Stimulated activated CD8-positive, alpha-beta memory T cell treated with anti-CD3 and anti-CD28 coated beads, Interleukin-15, amount 100 ng/mL, for 48 hours (primary cell): ENCODE measurements at places on chromosomes 13 and 19.

- DNase-seq = peak; percentile 28
These were observed 18.5 kb downstream of the PTPRS start for GRCh38 chr19:5321851-5322681.

DNA sequence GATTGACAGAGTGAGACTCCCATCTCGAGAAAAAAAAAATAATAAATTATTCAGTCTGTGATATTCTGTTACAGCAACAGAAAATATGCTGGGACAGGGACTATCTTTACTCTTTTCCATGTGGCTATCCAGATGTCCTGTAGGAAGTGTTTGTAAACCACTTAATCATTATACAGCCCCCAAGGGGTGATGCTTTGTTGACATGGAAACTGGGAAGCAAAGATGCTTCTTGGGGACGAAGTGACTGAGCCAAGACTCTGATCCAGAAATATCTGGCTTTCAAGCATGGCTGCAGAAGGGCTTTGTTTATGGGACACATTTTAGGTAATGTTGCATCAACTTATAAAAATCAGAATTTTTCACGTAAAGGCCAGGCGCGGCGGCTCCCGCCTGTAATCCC lies 5.4 kb downstream of the ZNF8 start:
- no peak for DNase-seq

- no peak for DNase-seq
These were observed 23.3 kb upstream of the SPART start for GRCh38 chr13:36369268-36370107.

DNA sequence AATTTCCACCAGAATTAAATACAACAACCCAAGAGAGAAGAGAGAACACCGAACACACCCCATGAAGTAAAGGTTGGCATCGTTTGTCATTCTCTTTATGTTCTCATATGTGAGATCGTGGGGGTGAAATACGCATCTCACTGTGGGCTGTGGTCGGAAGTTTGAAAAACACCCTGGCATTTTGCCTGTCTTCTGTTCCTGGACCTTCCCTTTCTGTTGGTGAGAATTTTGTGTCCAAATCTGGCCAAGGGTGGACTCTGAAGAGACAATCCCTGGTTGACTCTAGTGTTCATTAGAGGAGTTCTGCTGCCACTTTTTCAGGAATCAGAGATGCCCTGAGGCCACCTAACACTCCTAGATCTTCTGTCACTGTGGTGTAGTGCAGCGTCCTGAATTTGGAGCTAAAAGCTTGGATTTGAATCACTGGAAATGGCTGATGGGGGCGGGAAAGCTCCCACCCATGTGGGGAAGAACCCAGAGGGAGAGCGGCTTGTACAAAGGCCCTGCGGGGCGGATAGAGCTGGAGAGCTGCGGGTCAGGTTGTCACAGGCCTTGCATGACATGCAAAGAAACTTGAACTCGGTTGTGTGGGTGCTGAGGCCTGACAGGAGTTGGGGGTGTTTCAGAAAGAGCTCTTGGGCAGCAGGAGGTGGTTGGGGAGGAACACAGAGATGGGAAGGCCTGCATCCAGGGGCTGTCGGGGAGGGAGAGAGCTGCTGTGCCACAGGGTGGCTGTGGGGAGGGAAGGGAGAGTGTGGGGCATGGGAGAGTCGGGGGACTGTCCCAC lies 11.1 kb upstream of the SPATA13 start:
- DNase-seq = no peak

GRCh38 chr19:44745341-44745831 lies 3.1 kb upstream of the BCL3 start:
- no peak for DNase-seq

GRCh38 chr19:46461537-46461936 lies 9.8 kb downstream of the PNMA8A start:
- no peak for DNase-seq

DNA sequence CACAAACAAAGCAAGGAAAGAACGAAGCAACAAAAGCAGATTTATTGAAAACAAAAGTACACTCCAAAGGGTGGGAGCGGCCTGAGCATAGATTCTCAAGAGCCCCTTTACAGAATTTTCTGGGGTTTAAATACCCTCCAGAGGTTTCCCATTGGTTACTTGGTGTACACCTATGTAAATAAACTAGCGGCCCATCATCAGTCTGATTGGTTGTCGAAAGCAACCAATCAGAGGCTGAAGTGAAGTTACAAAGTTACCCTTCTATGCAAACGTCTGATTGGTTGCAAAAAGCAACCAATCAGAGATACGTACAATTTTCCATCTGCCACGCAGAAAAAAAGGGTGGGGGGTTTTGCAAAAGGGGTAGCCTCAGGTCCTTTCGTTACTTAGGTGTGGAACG lies 96.3 kb upstream of the UBAC2 start:
- no peak for DNase-seq

- no peak for DNase-seq
These were observed 112.2 kb downstream of the NDFIP2 start for GRCh38 chr13:79593121-79593520.

GRCh38 chr13:59404331-59404730 lies 759.4 kb downstream of the DIAPH3 start:
- DNase-seq = no peak

DNA sequence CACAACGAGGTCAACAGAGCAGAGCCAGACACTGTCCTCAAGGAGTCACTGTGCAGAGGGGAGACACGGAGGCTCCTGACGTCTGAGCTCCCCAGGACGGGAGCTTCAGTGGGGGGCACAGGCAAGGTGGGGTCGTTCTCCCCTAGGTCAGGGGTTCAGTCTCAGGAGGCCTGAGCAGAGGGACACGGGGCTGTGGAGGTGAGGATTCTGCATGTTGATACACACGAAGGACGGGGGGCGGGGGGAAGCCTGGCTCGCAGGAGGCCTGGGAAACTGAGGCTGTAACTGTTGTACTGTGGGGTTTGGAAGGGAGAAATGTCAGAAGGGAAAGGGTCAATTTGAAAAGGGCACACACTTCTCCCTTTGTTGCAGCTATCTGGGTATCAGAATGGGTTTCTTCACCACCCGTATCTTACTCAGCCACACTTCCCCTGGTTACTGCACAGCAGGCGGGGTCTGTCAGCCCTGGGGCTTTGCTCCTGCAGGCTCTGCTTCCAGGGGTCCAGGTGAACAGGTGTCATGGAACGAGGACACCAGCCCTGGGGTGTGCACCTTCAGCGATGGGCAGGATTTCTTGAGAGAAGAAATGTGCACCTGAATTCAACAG lies 748 bp upstream of the SIGLEC8 start:
- no peak for DNase-seq

GRCh38 chr13:39051157-39051556 lies 12.9 kb downstream of the NHLRC3 start:
- no peak for DNase-seq

DNA sequence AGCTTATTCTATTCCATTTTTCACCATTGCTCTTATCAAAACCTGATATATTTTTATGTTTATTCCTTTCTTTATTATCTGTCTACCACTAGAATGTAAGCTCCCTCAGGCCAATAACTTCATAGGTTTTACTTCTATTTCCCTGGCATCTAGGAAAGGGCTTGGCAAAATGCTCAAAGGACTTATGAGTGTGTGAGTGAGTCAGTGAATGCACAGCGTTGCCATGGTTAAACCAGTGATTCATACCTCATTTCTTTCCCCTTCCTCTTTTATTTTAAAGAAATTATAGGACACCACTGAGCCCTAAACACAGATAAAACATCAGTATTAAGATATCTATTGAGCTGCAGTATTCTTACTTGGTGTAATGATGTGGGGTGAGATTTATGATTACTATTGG lies 162.1 kb downstream of the GPC6 start:
- no peak for DNase-seq

GRCh38 chr13:112873851-112874750 lies 94.9 kb upstream of the MCF2L start:
- peak; percentile 53 for DNase-seq

GRCh38 chr19:33998739-33999345 lies 173.5 kb upstream of the LSM14A start:
- DNase-seq = no peak

GRCh38 chr13:113639616-113640262 lies 18.3 kb downstream of the ATP4B start:
- DNase-seq = no peak

- DNase-seq = no peak
These were observed 186.4 kb downstream of the SHISA2 start for GRCh38 chr13:25865391-25865790.

DNA sequence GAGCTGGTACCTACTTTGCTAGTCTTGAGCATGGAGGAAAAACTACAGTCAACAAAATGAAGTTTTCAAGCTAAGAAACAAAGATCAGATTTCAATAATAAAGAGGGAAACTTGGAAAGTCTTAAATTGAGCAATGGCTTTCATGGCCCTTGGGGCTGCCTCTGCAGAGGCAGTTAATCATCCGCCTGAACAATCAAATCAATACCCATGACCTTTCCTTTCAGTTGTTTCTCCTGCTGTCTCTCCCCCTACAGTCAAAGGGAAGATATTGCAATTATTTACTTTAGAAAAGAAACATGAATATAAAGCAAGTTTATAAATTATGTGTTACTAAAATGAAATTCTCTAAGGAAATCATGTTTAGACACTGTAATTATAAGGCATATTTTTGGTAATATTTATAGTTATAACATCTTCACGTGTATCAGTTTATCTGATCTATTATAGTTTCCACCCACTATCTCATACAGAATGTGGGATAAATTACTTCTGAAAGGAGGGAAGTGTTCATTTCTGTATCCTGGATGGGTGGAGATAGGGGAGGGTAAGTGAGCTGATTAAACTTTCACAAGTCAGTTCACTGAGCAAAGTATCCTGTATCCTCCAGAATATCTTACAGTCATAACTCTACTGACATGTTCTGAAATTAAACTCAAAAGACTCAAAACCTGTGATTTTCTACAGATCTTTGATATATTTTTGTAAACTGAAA lies 72.4 kb upstream of the TSC22D1 start:
- DNase-seq = no peak

DNA sequence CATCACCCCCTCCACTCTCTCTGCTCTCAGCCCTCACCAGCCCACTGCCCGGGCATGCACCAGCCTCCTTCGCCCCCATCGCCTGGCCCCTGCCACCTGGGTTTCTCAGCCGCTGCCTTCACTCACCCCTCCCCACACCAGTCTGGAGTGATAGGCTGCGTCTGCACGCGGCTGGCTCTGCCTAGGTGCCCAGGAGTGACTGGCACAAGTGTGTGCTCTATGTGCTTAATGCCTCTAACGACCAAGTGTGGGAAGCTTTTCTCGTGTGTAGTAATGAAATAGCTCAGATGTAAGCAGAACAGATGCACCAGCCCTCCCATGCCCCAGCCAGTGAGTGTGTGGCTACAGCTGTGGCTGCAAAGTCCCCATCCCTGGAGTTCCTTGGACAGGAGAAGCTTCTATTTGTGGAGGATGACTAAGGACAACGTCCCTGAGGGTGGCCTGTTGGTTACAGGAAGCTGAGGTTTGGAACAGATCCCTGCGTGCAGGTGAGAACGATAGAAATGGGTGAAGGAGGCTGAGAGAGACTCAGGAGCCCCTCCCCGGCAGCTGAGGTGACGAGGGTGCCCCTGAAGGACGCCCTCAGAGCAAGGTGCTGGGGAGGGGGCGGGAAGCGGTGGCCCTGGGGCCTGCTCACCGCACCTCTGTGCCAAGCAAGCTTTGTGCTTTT lies 35.6 kb downstream of the ATP11A start:
- DNase-seq = no peak

GRCh38 chr19:47628078-47628771 lies 19.3 kb downstream of the BICRA start:
- no peak for DNase-seq

GRCh38 chr13:34640179-34640992 lies 301.7 kb upstream of the NBEA start:
- no peak for DNase-seq

DNA sequence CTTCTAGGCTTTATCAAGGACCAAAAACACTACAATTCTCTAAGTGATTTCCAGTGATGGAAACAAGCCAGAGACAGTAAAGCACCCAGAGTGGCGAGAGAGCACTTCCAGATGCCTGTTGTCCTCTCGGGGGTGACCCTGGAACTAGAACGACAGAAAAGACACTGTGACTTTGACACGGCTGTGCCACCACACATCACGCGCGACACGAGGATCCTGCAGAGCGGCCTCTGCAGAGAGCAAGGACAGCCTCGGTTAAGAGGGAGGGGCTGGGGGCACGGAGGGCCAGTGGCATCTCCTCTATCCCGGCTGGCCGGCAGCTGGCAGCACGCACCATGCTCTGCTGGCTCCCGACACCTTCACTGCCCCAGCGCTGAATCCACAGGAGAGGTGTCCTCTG lies 42.3 kb downstream of the SUGP2 start:
- DNase-seq = no peak

- DNase-seq = no peak
These were observed 1.2 kb upstream of the HIF3A start for GRCh38 chr19:46295401-46296201.
